ENCODE measurements at places on chromosomes 1 and 21. TPM values are rescaled to one million over a fixed set of nuclear protein-coding genes. Genes with fewer than 3 reads are reported as not detected.

DNA sequence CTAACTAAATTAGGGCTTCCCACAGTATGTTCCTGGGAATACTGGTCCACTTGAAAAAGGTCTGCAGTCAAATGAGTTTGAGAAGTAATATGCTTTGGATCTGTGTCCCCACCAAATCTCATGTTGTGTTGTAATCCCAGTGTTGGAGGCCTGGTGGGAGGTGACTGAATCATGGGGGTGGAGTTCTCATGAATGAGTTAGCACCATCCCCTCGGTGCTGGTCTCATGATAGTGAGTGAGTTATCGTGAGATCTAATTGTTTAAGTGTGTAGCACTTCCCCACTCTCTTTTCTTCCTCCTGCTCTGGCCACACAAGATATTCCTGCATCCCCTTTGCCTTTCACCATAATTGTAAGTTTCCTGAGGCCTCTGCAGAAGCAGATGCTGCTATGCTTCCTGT, 16.9 kb upstream of the DMRTB1 start:
- no peak for DNase-seq

DMBX1 gene
- total RNA-seq = not detected

CELA2A gene
- not detected for total RNA-seq

AVPR1B gene
- not detected for total RNA-seq

DNA sequence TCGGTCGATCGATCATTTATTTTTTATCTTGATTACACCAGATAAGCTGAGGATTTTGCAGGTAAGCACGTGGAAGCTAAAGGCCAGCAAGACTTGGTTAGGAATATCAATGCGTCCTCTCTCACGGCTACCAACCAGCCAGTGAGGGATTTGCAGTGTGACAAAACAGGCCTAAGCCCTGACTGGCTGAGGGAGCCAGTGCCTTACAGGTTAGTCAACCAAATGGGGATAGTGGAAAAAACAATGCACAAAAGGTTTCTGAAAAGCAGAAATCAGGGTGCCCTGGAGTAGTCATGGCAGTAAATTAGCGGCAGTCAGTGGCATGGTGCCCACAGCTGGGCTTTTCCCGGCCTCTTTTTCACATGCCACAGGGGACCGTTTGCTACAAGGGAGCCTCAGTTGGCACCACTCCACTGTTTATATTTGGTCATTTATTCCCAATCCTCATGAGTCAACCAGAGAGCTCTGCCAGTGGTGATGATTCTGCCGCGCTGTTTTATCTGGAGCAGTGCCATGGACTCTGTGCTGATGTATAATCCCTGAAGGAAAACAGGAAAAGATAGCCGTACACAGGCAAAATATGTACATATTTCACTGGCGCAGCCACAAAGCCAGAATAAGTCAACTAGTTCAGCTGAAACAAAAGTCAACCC, 167.6 kb downstream of the RHOU start:
- DNase-seq = peak; percentile 89

- DNase-seq = no peak
Measured at GRCh38 chr1:93678946-93679480, 2.6 kb downstream of the BCAR3 start.

- DNase-seq = no peak
Measured at GRCh38 chr1:75308365-75308764, 174.2 kb downstream of the LHX8 start.

WNT4 gene
- total RNA-seq = not detected

- DNase-seq = peak; percentile 64
Measured at GRCh38 chr1:40877698-40878097, 15.5 kb upstream of the CITED4 start.

GRCh38 chr1:89754518-89754917, 66.3 kb upstream of the LRRC8D start:
- DNase-seq = no peak

DNA sequence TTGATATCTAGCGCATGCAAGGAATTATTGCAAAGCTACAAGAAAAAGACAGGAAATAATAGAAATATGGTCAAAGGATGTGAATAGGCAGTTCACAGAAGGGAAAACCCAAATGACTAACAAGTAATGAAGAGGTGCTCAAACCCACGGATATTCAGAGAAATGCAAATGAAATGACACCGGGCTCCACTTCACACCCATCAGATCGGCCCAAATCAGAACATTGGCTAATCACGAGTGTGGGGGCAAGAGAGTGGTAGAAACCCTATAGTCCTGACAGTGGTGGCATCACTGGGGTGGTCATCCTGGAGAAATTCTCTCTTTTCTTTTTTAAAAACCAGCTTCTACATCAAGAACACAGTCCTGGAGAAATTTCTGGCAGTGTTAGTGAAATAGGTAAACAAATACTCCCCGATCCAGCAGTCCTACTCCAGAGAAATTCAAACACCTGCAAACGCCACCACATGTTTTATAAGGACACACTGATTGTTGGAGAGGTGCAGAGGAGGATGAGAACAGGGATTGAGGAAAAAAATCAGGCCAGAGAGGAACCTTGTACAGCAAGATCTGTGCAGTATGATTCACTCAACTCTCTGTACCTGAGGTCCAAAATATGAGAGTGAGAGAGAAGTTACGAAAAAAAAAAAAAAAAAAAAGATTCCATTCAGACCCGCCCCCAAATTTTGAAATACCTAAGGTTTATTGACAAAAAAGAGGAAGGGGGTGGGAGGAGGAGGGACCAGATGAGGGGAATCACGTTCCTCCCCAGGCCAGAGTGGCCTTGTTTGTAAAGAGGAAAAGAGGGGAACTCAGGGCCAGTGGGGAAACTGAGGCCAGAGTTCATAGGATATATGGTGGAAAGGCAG, 9.2 kb upstream of the TNFRSF1B start:
- no peak for DNase-seq

DNA sequence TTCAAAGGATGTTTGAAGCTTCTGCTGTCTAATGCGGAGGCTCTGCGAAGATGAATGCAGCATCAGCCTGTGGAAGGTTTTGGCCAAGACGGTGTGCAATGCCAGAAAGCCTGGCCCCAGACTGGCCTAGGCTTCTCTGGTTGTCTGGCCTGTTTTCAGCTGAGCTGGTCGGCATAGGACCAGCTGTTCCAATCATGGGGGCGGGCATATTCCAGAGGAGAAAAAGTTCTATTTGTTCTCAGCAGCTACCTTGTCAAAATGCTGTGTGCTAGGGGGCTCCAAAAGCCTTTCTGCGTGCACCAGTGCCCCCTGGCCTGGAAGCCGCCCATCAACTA, 57.6 kb downstream of the TGFB2 start:
- no peak for DNase-seq

DNA sequence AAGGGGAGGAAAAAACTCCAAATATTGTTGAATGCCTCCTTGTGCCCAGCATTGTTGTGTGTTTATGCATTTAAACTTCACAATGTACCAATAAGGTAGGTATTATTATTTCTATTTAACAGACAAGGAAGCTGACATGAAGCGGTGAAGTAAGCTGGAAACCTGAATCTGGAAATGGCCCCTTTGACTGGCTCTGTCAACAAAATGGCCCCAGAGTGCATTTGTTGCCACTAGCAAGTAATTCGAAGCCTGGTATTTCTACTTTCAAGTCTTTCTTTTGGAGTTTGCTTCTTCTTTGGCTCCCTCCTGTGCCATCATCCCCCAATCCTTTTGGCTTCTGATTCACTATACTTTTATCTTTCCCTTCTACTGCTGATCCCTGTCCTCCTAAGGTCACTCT, 23.1 kb downstream of the CRYZL1 start:
- no peak for DNase-seq

OR14C36 gene
- not detected for total RNA-seq

GRCh38 chr1:156591181-156591431, 470 bp upstream of the NAXE start:
- no peak for DNase-seq

VAV3 gene
- 4.3 TPM for total RNA-seq
